ENCODE measurements at places on chromosomes 2 and 18. TPM values are rescaled to one million over a fixed set of nuclear protein-coding genes. Genes with fewer than 3 reads are reported as not detected.

The CHRNG gene
- total RNA-seq: not detected

The DPP10 gene
- not detected for total RNA-seq

The DAPL1 gene
- total RNA-seq: not detected

The SPC25 gene
- not detected for total RNA-seq

The RNU2-63P gene
- total RNA-seq: 51.9 TPM

The DES gene
- not detected for total RNA-seq
